Chondrocyte (in vitro differentiated cells): ENCODE measurements at places on chromosomes 3 and 15. TPM values are rescaled to one million over a fixed set of nuclear protein-coding genes. Genes with fewer than 3 reads are reported as not detected.

The FETUB gene
- total RNA-seq, result not detected in 3 replicates

The BNC1 gene
- total RNA-seq, result 1.7 to 2.8 TPM (median 2.3 TPM) in 3 replicates

The UCN2 gene
- total RNA-seq, result 1.6 to 3.4 TPM (median 3.3 TPM) in 3 replicates

The FSD2 gene
- total RNA-seq, result not detected in 3 replicates

The DUOX1 gene
- total RNA-seq, result 0.21 TPM in 1 of 3 replicates, not detected in the others

The TRANK1 gene
- total RNA-seq, result 16.3 to 21.6 TPM (median 18.5 TPM) in 3 replicates

The ZNF280D gene
- 12.5 to 16.8 TPM (median 15.1 TPM) in 3 replicates for total RNA-seq

The TM4SF4 gene
- not detected in 3 replicates for total RNA-seq

The CHL1 gene
- not detected in 3 replicates for total RNA-seq

The HOMER2 gene
- 5.9 to 6.9 TPM (median 6.1 TPM) in 3 replicates for total RNA-seq

The TRPC1 gene
- total RNA-seq, result 15.1 to 20.1 TPM (median 16.4 TPM) in 3 replicates

The FRMD5 gene
- total RNA-seq, result 0.31 to 1.6 TPM (median 1.5 TPM) in 3 replicates

The C15orf62 gene
- 0.12 TPM in 1 of 3 replicates, not detected in the others for total RNA-seq

The OSBPL10 gene
- 44.1 to 56.6 TPM (median 45.4 TPM) in 3 replicates for total RNA-seq

The RPP14 gene
- 11.2 to 16.0 TPM (median 14.2 TPM) in 3 replicates for total RNA-seq

The TIMP4 gene
- 31.3 to 41.6 TPM (median 31.9 TPM) in 3 replicates for total RNA-seq

The NPAP1 gene
- total RNA-seq, result not detected in 3 replicates

The SKOR1 gene
- total RNA-seq, result 0.15 to 0.27 TPM (median 0.22 TPM) in 3 replicates

The SLC22A14 gene
- 0.62 to 1.2 TPM (median 0.75 TPM) in 3 replicates for total RNA-seq

The ASB14 gene
- not detected in 3 replicates for total RNA-seq

The SCAANT1 gene
- not detected in 3 replicates for total RNA-seq

The OR5K2 gene
- total RNA-seq, result not detected in 3 replicates

The STXBP5L gene
- not detected in 3 replicates for total RNA-seq

The CCDC54 gene
- total RNA-seq, result not detected in 3 replicates

The SGO1 gene
- 3.4 to 5.0 TPM (median 3.7 TPM) in 3 replicates for total RNA-seq

The FNDC3B gene
- 290 to 304 TPM (median 293 TPM) in 3 replicates for total RNA-seq

The SUSD5 gene
- 38.5 to 55.6 TPM (median 51.8 TPM) in 3 replicates for total RNA-seq

The CPA3 gene
- total RNA-seq, result not detected in 3 replicates

The FBXO40 gene
- total RNA-seq, result 0.08 TPM in 1 of 3 replicates, not detected in the others

The FOXB1 gene
- not detected in 3 replicates for total RNA-seq

The ISLR gene
- total RNA-seq, result 49.6 to 143 TPM (median 53.3 TPM) in 3 replicates

The BDH1 gene
- 5.0 to 8.4 TPM (median 6.5 TPM) in 3 replicates for total RNA-seq

The CCR3 gene
- total RNA-seq, result not detected in 3 replicates

The SCG3 gene
- not detected in 3 replicates for total RNA-seq

The ARGFX gene
- not detected in 3 replicates for total RNA-seq

The CYP19A1 gene
- 1.3 TPM in 1 of 3 replicates, not detected in the others for total RNA-seq

The SLC27A2 gene
- total RNA-seq, result not detected in 3 replicates

The HRG gene
- not detected in 3 replicates for total RNA-seq

The MESP2 gene
- 0.25 to 0.51 TPM (median 0.36 TPM) in 3 replicates for total RNA-seq

The MORC1 gene
- total RNA-seq, result not detected in 3 replicates

The SRPRB gene
- total RNA-seq, result 94.0 to 122 TPM (median 99.3 TPM) in 3 replicates

The HES1 gene
- 30.4 to 36.7 TPM (median 31.2 TPM) in 3 replicates for total RNA-seq

The TRH gene
- total RNA-seq, result not detected in 3 replicates

The NUP210 gene
- total RNA-seq, result 0.72 to 1.3 TPM (median 0.82 TPM) in 3 replicates

The RAMAC gene
- total RNA-seq, result 19.1 to 21.3 TPM (median 19.4 TPM) in 3 replicates

The TGM4 gene
- total RNA-seq, result 0.27 TPM in 1 of 3 replicates, not detected in the others

The RARB gene
- total RNA-seq, result 5.9 to 10.7 TPM (median 7.6 TPM) in 3 replicates

The FSIP1 gene
- 0.40 to 2.9 TPM (median 0.79 TPM) in 3 replicates for total RNA-seq

The NR1I2 gene
- total RNA-seq, result not detected in 3 replicates

The TOPAZ1 gene
- total RNA-seq, result not detected in 3 replicates

The SAMMSON gene
- total RNA-seq, result 0.39 TPM in 1 of 3 replicates, not detected in the others

The ZNF80 gene
- not detected in 3 replicates for total RNA-seq

The FILIP1L gene
- 61.9 to 122 TPM (median 119 TPM) in 3 replicates for total RNA-seq

The GNAT1 gene
- total RNA-seq, result not detected in 3 replicates
